Stimulated activated CD4-positive, alpha-beta T cell treated with anti-CD3 and anti-CD28 coated beads, Interleukin-2, amount 100 ng/mL, for 4 hours (primary cell): ENCODE measurements at places on chromosomes 5 and 9.

DNA sequence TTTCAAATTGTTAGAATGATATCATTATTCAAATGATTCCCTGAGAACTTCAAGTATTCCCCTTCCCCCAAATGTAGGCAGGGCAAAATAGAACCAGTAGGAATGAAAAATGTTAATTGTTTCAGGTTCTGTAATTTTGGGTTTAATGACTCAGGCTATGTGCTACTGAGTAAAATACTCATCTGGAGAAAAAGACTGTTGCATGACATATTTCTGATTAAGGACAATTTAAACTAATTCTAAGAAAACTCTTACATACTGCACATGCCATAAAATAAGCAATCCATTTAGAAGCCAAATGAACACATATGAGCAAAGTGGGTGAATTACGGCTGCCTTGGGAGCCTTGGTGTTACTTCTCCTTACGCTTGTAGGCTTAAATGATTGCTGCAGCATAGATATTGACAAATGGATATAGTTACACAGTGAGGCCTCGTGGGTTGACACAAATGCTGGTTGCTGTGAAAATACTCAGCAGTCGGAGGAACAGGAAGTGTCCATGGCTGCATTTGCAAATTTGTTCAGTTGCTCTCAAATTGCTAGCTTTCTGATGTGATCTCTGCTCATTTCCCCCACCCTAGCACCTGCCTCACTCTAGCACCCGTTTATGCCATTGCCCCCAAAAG is 174.9 kb upstream of the DMAC1 start:
- no peak for DNase-seq

GRCh38 chr5:76180814-76181805 is 97.9 kb downstream of the SV2C start:
- DNase-seq: no peak

- DNase-seq: no peak
Observed at GRCh38 chr5:138289296-138289695, 14.9 kb upstream of the GFRA3 start.

DNA sequence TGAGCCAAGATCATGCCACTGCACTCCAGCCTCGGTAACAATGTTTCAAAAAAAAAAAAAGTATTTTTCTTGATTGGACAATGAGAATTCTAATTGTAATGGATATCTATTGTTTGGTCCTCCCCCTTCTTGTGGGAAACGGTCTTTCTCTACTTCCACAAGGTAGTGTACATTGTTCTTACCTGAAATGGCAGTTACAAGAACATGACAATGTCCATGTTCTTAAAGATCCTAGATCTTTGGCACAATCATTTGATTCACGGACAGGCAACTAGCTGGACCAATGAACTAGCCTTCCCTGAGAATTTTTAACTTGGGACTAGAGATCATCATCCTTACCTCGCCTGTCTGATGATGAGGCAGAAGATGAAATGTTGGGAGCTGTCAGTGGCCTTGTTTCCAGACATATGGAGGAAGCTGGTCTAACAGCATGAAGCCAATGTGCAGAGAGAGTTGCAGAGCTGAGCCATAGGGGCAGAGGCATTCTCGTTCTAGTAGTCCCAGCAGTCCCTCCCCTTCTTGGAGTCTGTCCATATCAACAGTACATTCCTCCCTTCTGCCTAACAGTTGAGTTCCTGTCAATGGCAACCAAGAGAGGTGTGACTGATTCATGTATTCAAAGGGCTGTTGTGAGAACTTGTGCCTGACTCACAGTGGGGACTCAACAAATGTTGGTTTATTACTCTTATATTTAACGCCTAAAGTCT is 2.1 kb upstream of the MARCHF6 start:
- no peak for DNase-seq

DNA sequence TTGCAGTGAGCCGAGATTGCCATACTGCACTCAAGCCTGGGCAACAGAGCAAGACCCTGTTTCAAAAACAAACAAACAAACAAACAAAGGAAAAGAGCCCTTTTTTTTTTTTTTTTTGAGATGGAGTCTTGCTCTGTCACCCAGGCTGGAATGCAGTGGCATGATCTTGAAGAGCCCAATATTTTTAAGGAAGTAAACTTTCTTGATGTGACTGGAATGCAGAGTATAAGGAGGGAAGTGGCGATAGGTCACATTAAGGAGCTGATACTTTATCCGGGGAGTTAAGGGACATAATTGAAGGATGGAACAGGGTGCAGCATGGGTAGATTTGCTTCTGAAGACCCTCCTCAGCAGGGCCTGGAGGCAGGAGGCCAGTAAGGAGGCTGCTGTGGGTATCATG is 13.0 kb downstream of the NAIF1 start:
- no peak for DNase-seq

- DNase-seq: no peak
Observed at GRCh38 chr9:77856615-77857014, 175.0 kb downstream of the GNAQ start.

- no peak for DNase-seq
Observed at GRCh38 chr5:137563646-137564397, 64.7 kb upstream of the SPOCK1 start.

- DNase-seq: no peak
Observed at GRCh38 chr9:131238402-131239021, 37.8 kb downstream of the FAM78A start.

- no peak for DNase-seq
Observed at GRCh38 chr9:124066783-124067577, 55.4 kb downstream of the LHX2 start.
